ENCODE measurements at places on chromosomes 1 and 21.

GRCh38 chr1:16205891-16206546, 6.4 kb downstream of the ARHGEF19 start:
- DNase-seq: no peak
- no peaks in the 10 kb centered on the region for H3K36me3 ChIP-seq
- no peaks in the 10 kb centered on the region for H3K27me3 ChIP-seq
- H3K4me3 ChIP-seq: peak overlapping the region; percentile 72
- peaks cover 8% of the 10 kb centered on the region for H3K4me1 ChIP-seq

DNA sequence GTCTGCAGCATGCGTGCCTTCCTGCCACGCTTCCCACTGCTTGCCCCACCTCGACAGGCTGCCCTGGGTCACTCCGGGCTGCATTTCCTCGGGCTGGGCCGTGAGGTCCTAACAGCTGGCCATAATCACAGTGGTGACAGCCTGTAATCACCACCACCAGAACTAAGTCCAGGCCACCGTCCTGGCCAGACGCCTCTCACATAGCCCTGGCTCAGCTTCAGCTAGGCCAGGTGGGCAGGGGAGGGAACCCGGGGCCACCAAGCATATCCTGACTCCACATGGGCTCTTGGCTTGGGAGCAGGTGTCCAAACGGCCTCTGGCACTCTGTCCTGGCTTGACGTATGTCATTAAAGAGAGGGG, 229.5 kb downstream of the TRABD2B start:
- H3K4me3 ChIP-seq: no peak overlapping the region
- no peaks in the 10 kb centered on the region for H3K36me3 ChIP-seq
- no peaks in the 10 kb centered on the region for H3K4me1 ChIP-seq
- DNase-seq: no peak
- H3K27ac ChIP-seq: no peak overlapping the region
- peaks cover 1% of the 10 kb centered on the region for H3K27me3 ChIP-seq

DNA sequence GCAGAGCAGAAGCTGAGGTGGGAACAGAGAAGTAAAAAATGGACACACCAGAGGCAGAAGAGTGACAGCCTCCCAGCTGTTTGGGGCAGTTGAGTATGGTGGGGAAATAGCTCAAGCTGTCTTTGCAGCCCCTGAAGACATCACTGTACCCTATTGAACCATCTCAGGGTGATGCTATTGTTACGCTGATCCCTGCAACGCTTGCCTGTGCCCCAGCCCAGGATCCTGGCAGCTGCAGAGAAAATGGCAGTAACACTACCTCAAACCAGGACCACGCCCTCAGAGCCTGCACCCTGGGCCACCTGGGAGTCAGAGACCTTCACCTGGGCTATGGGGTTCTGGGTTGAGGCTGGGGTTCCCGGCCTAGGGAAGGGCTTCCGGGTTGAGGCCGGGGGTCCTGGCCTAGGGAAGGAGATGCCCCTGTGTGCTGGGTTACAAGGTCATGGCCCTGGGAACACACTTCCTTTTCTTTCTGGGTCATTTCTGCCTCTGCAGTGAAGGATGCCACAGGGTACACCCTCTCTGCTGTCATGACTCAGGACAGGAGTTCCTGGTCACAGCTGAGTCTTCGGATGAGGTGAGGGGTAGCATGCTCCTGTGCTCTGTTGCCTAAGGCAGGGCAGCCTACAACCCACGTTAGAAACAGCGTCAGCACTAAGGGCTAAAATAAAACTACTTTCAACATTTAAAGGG, 11.6 kb downstream of the BSND start:
- peaks cover 9% of the 10 kb centered on the region for H3K4me1 ChIP-seq
- no peak overlapping the region for H3K27ac ChIP-seq
- peaks cover 5% of the 10 kb centered on the region for H3K27me3 ChIP-seq
- H3K4me3 ChIP-seq: no peak overlapping the region
- H3K36me3 ChIP-seq: no peaks in the 10 kb centered on the region

DNA sequence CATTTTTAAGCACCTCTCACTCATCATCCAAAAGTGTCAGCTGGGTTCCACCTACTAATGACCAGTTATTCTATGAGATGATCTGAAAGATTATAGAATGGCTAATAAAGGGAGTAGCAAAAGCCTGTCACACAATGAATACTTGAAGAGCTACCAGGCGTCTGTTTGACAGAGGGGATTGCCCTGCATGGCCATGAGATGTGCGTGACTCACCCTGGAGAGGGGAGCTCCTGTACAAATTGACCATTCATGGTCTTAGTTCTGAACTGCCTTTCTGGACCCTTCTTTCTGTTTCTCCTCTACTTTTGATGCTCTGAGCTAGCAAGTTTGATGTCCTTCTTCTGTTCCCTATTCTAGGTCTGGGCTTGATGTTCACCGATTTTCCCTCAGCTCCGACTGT, 85.2 kb upstream of the ABCD3 start:
- no peak for DNase-seq
- H3K27me3 ChIP-seq: no peaks in the 10 kb centered on the region
- no peak overlapping the region for H3K4me3 ChIP-seq
- H3K27ac ChIP-seq: no peak overlapping the region
- H3K4me1 ChIP-seq: peaks cover 39% of the 10 kb centered on the region
- H3K36me3 ChIP-seq: no peaks in the 10 kb centered on the region

All from osteoblast (primary cell).